Caudate nucleus (tissue), 63 donors: ENCODE measurements at places on chromosomes 7 and 10.

GRCh38 chr10:65900271-65900670, 1025.6 kb upstream of the LRRTM3 start:
- no peak for DNase-seq

GRCh38 chr10:119651514-119652360, 557 bp downstream of the BAG3 start:
- no peak for DNase-seq

DNA sequence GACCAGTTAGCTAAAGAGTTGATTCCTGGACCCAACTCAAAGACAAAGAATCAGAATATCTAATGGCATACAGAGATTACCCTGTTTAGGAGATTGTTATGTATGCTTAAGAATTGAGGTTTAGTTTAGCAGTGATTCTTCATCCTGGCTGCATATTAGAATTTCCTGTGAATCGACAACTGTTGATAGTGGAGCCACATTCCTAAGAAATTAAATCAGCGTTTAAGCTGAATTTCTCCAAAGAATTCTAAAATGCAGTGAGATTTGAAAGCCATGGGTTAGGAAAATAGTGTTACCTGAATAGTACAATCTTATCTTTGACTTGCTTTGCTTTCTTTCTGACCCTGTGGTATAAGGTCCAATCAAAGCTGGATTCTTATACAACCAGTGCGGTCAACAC, 16.4 kb upstream of the FERD3L start:
- no peak for DNase-seq

- no peak for DNase-seq
Measured at GRCh38 chr7:158646766-158647474, 57.7 kb downstream of the NCAPG2 start.

- no peak for DNase-seq
Measured at GRCh38 chr7:94580601-94581000, 71.0 kb downstream of the CASD1 start.

- DNase-seq: no peak
Measured at GRCh38 chr7:103702982-103703381, 257.0 kb upstream of the SLC26A5 start.

DNA sequence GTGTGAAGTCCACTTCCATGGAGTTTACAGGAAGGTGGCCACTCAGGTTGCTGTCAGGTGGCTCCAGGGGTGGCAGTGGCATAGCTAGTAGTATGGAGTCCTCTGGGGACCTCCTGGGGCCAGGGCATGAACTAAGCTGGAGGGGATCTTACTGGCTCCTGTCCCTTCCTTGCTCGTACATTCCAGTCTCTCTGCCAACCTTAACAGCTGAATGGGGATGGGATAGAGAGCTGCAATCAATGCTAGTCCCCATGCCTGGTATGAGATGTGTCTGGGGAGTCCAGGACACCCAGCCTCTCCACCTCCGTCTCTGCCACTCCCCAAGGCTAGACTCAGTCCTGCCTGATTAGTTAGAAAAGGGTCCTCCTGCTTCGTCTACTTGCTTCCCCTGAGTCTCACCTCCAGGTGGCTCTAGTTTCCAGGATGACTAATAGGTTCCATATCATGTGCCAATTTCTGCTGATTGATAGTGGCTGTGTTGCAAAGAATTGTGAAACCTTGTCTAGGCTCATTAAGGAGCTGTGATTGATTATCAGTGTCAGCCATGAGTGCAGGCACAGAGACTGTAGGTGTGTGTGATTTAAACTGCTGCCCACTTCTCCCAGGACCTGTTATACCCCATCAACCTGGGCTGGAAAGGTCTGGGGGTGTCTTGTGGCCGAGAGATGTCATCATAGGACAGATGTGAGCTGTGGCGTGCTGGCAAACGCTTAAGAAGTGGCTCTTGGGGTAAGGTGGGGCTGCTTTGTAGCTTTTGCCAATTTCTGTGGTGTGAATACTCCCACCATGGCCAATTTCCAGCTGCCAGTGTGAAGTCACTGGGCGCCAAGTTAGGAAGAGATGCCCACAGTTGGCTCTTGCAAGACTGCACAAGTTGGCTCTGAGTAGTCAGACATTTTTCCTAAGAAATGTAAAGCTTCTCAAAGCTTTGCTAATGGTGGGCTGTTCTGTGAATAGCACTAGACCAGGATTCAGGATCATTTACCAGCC, 59.8 kb downstream of the COL13A1 start:
- no peak for DNase-seq

DNA sequence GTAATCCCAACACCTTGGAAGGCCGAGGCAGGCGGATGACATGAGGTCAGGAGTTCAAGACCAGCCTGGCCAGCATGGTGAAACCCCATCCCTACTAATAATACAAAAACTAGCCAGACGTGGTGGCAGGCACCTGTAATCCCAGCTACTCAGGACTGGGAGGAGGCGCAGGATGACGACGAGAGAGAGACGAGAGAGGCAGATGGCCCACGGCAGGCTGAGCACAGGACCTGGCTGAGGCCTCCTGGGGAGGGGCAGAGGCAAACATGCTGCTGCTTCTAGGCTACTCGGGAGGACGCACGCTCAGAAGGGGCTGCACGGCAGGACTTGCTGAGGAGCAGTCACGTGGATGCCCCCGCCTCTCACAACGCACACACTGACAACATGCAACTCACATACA, 22.4 kb downstream of the DIP2C start:
- no peak for DNase-seq

- DNase-seq: peak; percentile 9
Measured at GRCh38 chr10:105834261-105835059, 1193.4 kb downstream of the SORCS3 start.

DNA sequence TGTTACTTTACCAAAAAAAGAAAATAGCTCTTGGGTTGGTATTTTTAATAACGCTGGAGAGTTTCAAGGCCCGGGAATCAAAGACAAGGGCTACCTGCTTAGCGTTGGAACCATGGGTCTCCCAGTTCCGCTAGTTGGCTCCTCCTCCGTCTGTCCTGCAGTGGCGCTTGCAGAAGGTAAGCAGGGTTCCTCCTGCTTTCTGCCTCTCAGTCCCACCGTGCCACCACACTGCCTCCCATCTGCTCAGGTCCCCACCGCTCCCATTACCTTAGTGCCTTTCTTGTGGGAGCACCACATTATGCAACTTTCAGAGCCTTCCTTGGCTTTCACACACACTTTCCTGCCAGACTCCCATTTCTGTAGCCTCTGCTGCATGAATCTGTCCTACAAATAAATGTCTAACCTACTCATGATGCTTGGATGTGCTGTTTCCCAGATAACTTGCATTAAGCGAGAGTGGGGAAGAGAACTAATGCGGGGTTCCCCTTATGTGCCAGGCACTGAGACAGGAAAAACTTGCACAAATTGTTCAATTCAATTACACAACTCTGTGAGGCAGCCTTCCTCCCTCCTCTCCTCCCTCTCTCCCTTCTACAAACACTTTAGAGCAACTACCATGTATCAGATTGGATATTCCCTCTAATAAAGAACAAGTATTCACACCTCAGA, 124.5 kb downstream of the AOAH start:
- DNase-seq: no peak

- DNase-seq: no peak
Measured at GRCh38 chr10:132465889-132466519, 69.0 kb downstream of the PWWP2B start.

GRCh38 chr10:129942391-129942790, 21.7 kb downstream of the EBF3 start:
- no peak for DNase-seq

DNA sequence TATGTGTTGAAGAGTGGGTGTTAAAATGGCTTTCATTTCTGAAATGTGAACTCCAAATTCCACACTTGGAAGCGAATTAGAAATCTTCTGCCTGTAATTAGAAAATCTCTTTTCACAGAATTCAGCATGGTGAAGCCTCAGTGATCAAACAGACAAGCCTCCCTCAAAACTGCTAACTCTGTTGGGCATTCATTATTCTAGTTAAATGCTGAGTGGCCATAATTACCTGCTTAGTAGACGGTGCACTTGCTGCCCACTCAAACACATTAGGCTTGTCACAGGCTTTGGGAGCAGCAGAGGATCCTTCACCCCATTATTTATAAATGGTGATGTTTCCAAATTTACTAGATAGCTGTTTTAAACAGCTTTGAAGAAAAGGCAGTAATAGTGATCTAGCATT, 177.2 kb upstream of the PCLO start:
- DNase-seq: no peak

DNA sequence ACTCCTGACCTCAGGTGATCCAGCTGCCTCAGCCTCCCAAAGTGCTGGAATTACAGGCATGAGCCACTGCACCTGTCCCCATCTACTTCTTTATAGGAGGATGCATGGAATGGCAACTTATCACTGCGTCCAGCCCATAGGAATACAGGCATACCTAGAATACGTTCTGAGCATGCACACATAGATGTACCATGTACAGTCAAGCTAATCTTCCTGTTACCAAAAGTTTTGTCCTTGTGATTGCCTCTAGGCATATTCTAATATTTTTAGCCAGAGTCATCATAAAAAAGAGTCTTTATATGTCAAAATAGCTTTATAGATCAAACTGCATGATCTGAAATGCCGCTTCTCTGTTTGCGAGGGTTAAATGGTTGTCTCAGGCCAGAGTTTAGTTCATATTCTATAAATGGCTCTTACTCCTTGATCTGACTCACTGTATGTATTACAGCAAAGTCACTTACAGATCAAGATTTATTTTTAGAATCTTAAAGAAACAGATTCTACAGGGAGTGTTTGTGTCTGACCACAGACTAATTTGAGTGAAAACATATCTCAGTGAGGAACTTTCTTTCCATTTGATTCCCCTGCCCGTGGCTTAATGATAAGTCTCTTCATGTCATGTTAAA, 210.9 kb downstream of the CREB5 start:
- no peak for DNase-seq

DNA sequence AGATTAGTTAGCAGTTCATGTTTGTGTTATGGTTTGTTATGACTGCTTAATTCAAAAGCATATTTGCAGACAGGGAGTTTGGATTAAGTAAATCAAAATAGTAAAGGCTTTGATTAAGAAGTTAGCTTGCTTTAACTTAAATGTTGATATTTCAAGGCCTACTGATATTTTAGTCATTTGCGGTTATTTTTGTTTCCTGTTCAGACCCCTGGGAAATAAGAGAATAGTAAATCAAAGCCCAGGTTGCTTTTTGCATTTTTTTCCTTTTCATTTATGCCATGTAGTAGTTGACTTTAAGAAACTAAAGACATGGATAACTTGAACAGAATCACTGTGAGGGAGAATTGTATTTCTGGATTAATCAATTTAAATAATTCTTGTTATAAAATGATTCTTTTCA, 77.3 kb downstream of the HDAC9 start:
- no peak for DNase-seq

- DNase-seq: no peak
Measured at GRCh38 chr10:49139846-49140195, 6.0 kb upstream of the FAM170B start.

GRCh38 chr10:5476918-5477525, 22.3 kb downstream of the CALML5 start:
- no peak for DNase-seq

DNA sequence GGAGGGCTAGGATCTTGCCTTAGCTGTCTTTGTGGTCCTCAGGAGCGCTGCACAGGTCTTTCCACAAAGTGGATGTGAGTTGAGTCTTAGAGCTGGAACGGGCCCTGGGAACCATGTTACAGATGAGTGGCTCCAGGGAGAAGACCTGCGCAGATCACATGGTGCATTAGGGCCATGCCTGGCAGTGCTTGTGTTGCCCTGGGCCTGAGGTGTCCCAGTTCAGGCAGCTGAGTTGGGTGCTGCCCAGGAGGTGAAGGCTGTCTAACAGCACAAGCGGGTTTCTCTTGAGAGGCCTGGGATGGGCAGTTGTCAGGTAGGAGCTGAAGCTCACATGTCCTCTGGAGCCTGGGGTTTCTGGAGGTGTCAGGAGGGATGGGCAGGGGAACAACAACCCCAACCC, 33.7 kb upstream of the ANKRD2 start:
- DNase-seq: no peak

DNA sequence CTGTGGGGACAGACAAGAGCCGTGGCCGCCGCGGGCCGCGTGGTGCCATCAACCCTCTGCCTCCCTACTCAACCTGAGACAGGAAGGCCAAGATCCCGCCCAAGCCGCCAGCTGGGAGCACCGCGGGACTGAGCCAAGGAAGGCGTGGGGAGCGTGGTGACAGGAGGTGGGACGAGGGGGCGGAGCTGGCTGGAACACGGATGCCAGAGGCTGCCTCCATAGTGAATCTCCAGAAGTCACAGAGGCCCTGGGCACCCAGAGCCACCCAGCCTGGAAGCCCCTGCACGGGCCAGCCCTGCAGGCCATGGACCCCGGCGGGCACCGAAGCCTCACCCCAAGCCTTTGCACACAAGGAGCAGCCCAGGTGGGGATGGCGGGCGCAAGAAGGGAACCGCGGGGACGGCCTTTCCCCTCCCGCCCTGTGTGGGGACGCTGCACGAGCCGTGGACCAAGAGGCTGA, 18.1 kb upstream of the DPYSL4 start:
- no peak for DNase-seq

DNA sequence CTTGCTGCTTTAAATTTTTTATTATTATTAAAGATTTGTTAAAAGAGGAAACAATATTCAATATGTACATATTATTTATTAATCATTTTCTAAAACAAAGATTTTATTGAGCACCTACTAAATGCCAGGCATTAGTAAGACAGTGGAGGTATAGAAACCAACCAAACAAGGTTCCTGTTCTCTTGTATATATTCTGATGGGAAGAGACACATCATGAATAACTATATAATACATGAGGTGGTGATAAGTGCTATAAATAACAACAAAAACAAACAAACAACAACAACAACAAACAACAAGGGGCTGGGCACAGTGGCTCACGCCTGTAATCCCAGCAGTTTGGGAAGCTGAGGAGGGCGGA, 630 bp upstream of the LIPA start:
- DNase-seq: no peak

DNA sequence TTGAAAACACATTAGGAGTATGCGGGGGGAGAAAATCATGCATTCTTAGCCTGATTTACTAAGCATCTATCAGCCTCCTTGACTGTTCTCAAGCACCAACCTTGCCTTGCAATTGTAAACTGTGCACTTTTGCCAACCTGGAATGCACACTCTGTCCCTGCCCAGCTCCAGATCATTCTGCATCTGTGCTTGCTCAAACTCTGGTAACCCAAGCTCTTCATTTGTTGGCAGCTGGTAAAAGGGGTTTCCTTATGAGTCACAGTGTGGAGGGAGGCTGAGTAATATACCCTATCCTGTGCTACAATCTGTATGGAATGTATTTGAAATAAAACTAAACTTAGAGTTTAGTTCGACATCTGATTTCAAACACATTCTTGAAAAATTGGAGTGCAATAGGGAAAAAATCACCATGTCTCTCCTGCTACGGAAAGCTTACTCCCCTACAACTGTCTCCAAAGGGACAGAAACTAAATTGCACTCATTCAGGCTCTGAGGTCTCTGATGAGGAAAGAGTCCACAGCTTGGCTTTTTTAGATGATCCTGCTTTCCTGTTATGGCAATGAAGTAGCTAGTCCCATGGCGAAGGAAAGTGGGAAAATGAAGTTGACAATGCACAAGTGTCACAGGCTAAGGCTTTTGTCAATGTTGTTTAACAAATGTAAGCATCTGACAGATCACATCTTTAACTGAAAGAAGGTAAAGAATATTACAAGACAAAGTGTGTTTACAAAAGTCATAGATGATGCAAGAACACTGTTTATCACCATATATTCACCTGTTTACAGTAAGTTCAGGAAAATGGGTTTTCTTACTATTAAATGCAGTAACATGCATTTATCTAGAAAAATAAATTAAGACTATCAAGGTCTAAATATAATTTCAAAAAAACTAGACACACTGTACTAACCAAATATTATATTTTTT, 61.9 kb downstream of the TES start:
- DNase-seq: no peak

GRCh38 chr10:110698782-110699201, 54.7 kb downstream of the RBM20 start:
- no peak for DNase-seq

GRCh38 chr10:71281646-71282322, 37.3 kb upstream of the SLC29A3 start:
- DNase-seq: no peak
